Fibroblast of skin of back (primary cell): ENCODE measurements at places on chromosomes 4 and X.

DNA sequence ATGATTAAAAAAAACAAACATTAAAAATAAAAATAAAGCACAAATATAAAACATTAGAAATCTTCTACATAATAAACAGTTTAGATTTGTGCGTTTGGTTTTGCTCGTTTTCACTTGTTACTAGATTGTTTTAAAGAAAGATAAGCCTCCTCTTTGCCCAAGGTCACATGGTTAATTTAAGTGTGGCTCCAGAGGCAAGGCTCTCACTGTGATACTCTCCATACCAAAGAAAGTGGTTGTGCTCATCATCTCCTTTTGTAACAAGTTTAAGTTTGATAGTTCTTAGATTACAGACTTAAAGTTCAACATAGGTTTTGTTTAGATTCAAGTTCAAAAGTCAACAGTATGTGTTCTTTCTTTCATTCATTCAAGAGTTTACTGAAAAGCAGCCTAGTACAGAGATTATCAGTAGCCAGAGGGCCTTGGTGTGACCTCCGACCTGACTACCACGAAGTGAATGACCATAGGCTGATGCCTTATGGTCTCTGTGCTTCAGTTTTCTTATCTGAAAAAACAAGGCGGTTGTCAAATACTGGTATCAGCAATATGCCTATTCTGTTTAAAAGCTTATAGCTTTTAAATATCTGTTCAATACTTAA, 133.2 kb downstream of the ZAR1 start:
- DNase-seq, result no peak

- no peak for DNase-seq
These were observed 50.0 kb downstream of the EVC start for GRCh38 chr4:5760936-5761480.

- peak; percentile 12 for DNase-seq
These were observed 50.3 kb downstream of the STPG2 start for GRCh38 chr4:98092833-98093439.

DNA sequence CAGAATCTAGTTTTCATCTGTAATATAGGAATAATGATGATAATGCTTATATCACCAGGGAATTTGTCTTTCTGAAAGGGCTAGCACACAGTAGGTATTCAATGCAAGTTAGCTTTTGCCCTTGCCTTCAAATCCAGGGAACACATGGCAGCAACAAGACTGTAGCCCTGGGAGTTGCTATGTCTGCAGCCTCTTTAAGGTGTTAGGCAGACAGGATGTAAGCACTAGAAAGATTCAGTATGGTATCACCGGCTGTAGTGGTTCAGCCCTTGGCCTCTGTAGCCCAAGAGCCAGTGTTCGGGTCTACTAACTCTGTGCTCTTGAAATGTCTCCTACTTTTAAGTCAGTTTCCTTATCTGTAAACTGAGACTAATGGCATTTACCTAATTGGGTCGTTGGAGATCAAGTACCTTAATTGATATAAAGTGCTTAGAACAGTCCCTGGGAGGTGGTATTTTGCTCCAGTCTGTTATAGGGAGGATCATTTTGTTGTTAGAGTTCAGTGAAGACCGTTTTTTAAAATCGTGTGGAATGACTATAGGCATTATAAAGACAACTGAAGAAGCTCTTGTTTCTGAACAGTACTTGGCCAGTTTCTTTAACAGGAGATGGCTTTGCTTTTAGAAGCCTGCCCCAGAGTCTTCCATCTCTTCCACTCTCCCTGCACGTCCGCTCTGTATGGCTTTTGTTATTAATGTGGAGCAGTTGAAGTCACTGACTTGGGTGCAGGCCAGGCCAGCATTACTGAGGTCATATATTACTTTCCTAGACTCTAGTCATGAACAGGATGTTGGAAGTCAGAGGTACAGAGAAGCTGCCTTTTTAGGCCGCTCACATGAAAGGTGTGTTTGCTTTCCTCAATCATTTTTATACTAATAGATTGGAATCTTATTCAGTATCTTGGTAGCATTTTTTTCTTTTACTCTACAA, 44.8 kb downstream of the GAB1 start:
- peak; percentile 90 for DNase-seq

GRCh38 chrX:124346117-124346876, at the start of gene SH2D1A:
TSS of gene SH2D1A (plus strand) at chrX:124346563. CDS start at chrX:124346643, 80 bp downstream.
- DNase-seq, result no peak

DNA sequence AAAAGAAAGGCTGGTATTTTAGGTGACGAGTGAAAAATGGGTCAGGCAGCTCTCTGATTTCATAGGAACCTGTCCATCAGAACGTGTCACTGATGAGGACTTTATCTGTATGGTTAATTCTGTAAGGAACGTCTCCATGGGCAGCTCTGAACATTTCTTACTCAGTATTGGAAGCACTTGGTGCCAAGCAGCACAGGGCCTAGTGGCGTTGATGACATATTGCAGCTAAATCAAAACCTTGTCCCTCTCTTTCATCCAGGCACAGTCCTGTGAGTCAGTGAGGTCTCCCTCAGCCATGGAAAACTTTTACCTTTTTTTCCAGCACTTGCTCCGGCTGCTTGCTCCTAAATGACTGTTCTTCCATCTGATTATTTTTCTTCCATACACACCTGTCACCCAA, 301.9 kb downstream of the DHX15 start:
- DNase-seq, result no peak

GRCh38 chrX:65932173-65933084, 107.5 kb downstream of the VSIG4 start:
- DNase-seq, result no peak

DNA sequence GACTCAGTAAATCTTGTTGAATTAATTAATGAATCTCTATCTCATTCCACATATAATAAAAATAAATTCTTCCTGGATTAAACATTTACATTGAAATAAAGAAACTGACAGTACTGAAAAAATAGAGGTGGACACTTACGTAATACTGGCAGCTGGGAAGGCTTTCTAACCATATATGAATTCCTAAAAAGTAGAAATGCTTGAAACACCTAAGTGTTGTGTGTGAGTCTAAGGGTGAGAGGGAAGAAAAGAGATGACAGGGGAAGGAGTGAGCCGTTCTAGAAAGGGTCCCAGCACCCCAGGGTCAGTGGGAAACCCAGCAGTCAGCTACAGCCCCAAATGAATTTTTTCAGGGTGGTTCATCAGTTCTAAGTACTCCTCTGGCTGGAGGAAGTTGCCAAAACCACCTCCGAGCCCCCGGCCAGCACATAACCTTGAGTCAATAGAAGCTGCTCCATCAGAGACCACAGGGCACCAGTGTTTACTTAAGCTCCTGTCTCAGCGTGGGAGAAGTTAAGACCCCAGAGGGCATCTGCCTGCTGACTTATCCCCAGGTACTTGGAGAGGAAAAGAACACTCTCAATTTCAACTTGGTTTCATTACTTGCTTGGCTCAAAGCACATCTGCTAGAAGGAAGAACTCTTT, 18.3 kb downstream of the GAB3 start:
- DNase-seq, result peak; percentile 54

DNA sequence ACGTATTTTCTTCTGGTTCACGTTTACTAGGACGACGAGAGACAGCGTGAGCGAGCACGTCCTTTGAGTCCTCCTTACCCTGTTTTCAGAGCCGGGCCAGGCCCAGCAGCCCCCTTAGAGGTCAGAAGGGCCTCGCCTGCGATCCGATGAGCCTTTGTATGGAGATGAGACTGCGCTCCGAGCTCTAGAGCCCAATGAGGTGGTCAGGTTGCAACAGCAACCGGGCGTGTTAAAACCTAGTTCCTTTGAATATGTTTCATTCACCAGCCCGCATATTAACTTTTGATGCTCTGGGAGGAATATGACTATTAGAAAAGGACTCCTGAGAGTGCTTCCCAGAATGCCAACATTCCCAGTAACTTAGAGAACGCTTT, 55.6 kb upstream of the TADA2B start:
- DNase-seq, result no peak

DNA sequence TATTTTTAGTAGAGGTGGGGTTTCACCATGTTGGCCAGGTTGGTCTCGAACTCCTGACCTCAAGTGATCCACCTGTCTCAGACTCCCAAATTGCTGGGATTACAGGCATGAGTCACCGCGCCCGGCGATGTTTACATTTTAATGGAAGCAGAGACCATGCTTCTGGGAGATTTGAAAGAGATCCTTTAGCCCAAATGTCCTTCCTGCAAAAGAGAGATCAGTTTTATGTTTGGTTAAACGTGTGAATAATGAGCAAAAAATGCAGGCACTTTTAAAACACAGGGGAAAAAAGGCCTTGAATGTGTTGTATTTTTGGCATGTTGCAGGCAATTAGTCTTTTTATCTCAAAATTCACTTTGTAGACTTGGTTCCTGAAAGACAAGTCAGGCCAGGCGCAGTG, 95.8 kb upstream of the ELOVL6 start:
- DNase-seq, result peak; percentile 38

DNA sequence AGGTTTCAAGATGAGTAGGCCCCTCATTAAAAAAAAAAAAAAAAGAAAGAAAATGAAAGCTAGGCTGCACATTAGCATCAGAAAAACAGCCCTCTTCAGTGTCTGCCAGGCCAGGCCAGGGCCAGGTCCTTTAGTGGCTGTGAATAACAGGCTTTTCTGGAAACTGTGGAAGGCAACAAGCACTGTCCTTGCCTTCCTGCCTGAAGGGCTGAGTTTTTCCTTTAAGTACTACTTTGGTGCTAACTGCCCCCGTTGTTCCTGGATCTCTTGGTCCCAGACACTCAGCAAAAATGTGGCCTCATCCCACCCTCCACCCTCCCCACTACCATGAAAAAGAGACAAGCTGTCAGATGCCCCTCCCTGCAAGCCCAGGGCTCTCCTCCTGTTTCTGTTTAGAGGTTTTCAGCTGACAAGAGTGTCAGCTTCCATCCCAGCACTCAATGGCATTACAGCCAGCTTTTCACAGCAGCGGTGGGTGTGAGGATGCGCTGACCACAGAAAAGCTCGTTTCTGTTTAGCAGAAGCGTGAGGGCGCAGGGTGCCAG, 174.2 kb downstream of the NHS start:
- DNase-seq, result no peak

GRCh38 chr4:181958446-181958845, 284.8 kb upstream of the TENM3 start:
- DNase-seq, result peak; percentile 75

DNA sequence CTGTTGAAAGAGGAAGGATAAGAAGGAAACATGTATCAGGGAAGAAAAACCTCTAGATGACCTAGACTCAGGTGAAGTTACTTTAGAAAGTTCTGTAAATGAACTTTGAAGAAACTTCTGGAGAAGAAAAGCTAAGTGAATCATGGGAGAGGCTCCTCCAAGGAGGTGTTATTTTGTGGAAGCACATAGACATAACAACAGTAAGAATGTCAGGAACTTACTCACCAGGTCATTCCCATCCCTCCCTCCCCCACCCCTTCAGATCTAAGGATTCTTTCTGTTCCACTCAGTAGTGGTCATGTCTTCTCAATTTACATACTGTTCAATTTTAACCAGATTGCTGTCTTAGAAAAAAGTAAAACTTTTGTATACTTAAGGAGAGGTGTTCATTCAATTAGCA, 310.5 kb upstream of the DDX53 start:
- DNase-seq, result peak; percentile 60
